ENCODE measurements at places on chromosomes 7 and 10.

DNA sequence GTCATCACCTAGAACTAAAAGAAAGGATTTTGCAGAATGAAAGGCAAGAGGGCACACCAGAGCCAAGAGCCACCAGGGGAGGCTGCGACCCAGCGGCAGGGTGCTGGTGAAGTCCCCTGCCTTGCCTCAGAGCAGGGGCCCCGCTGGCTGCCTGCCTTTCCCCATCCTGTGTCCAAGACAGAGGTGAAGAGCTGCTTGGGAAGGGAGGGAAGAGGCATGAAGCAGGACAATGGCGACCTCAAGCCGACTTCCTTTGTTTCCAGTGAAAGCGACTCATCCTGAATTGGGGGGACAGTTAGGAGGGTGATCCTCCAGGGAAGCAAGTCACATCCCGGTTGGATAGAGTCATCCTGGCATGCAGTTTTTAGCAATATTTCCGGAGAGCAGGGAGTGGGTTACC, 255.5 kb upstream of the YAE1 start:
- no peak for DNase-seq

DNA sequence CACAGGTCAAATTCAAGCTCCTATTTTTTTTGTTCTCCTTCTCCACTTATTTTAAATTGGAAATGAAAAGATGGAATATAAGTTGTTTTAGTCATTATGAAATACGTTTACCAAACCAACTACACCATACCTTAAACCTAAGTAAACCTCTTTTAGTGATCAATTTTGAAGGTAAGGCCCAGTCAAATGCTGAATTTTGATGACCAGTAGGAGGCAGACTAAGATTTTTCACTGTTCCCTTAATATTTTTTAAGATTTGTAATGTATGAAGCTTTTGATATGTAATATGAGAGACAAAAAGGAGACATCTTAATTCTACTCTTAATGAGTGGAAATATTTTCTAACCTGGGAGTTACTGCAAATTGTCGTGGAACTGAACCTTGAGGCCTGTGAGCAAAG, 311.6 kb downstream of the EXOC4 start:
- no peak for DNase-seq

DNA sequence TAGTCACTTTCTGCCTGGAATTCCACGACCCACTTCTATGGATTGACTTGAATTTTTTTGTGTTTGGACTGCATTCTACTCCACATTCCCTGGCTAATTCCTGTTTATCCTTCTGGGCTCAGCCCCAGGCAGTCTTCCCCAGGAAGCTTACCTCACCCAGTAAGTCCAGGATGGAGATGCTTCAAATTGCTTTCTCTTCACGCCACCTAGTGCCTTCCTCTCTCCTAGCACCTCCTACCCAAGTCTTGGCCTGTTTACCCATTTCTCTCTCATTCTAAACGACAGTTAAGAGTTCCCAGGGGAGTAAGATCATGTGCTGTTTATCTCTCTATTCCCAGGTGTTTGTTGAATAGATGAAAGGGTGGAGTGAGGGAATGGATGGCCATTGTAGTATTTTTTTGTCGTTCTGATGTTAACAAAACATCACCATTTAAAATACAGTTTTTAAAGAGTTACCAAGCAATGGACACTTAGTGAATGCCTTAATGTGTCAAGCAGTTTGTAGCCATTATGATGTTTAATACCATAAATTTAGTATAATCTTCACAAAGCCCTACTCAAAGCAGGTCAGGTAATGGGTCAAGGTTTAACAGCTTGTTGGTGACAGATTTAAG, 45.5 kb upstream of the TARP start:
- no peak for DNase-seq

- DNase-seq = no peak
These were observed 4.1 kb downstream of the PRXL2A start for GRCh38 chr10:80412486-80412885.

GRCh38 chr7:101843293-101844271, 26.2 kb downstream of the CUX1 start:
- no peak for DNase-seq
